Activated CD4-positive, alpha-beta memory T cell treated with anti-CD3 and anti-CD28 coated beads, Interleukin-2, amount 10 ng/mL, durations not matched to agents 7 days and 5 days (primary cell): ENCODE measurements at places on chromosomes 5 and 9. TPM values are rescaled to one million over a fixed set of nuclear protein-coding genes. Genes with fewer than 3 reads are reported as not detected.

SHISAL2B gene
- not detected for total RNA-seq

SMIM15 gene
- total RNA-seq: 48.5 TPM

HSPB3 gene
- not detected for total RNA-seq

RPS14 gene
- 2,367 TPM for total RNA-seq

C9orf78 gene
- total RNA-seq: 61.6 TPM

APBA1 gene
- total RNA-seq: 7.8 TPM

FOXD4L5 gene
- 0.20 TPM for total RNA-seq

C9orf50 gene
- not detected for total RNA-seq

OR1L8 gene
- not detected for total RNA-seq
